ENCODE measurements at places on chromosomes 7 and 10. TPM values are rescaled to one million over a fixed set of nuclear protein-coding genes. Genes with fewer than 3 reads are reported as not detected.
A peak's percentile ranks its signal among the peaks of the same experiment; 100 is the strongest.

The LRIT1 gene
- not detected for total RNA-seq

GRCh38 chr7:121271916-121272315 is 56.9 kb upstream of the WNT16 start:
- H3K4me1 ChIP-seq, result no peaks in the 10 kb centered on the region
- H3K4me3 ChIP-seq, result no peak overlapping the region
- no peaks in the 10 kb centered on the region for H3K27me3 ChIP-seq
- H3K27ac ChIP-seq, result no peak overlapping the region

- no peaks in the 10 kb centered on the region for H3K27me3 ChIP-seq
- no peaks in the 10 kb centered on the region for H3K36me3 ChIP-seq
- peaks cover 10% of the 10 kb centered on the region for H3K4me1 ChIP-seq
These were observed 1.3 kb upstream of the CPA1 start for GRCh38 chr7:130379019-130379418.

GRCh38 chr7:69659983-69660382 is 61.7 kb downstream of the AUTS2 start:
- H3K4me1 ChIP-seq, result no peaks in the 10 kb centered on the region
- H3K27me3 ChIP-seq, result no peaks in the 10 kb centered on the region
- DNase-seq, result no peak
- no peak overlapping the region for H3K4me3 ChIP-seq
- no peaks in the 10 kb centered on the region for H3K36me3 ChIP-seq

DNA sequence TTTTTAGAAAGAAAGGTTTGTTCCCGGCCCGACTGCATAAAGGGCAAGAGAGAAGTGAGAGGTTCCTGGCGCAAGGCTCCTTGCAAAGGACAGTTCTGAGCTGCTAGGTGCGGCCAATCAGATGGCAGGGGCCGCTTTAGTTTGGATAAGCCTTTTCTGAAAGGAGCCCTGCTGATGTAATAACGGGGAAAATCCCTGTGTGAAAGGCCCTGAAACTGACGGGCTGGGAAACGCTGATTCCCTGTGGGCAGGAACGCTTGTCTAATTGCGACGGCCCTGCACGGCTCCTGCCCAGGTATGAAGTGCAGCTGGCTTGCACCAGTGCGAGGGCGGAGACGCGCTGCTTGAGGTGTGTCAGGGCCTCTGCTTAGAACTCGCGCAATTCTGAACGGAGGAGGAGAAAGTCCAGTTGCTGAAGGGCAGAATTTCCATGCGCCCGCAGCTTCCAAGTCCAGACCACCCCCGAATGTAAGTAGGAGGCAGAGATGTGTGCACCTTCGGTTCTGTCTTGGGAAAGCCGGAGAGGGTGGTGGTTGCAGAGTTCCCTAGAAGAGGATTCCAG is 30.5 kb downstream of the TACC2 start:
- DNase-seq, result peak; percentile 85
- H3K27ac ChIP-seq, result peak overlapping the region; percentile 94
- peak overlapping the region; percentile 41 for H3K4me3 ChIP-seq
- H3K27me3 ChIP-seq, result no peaks in the 10 kb centered on the region
- peaks cover 1% of the 10 kb centered on the region for H3K36me3 ChIP-seq
- H3K4me1 ChIP-seq, result peaks cover 27% of the 10 kb centered on the region

GRCh38 chr10:78326372-78326771 is 292.7 kb downstream of the RPS24 start:
- no peak overlapping the region for H3K4me3 ChIP-seq
- no peaks in the 10 kb centered on the region for H3K27me3 ChIP-seq
- H3K27ac ChIP-seq, result no peak overlapping the region
- DNase-seq, result no peak

- no peak for DNase-seq
- no peaks in the 10 kb centered on the region for H3K27me3 ChIP-seq
- no peak overlapping the region for H3K27ac ChIP-seq
- no peaks in the 10 kb centered on the region for H3K36me3 ChIP-seq
- no peak overlapping the region for H3K4me3 ChIP-seq
These were observed 49.0 kb upstream of the FRMD4A start for GRCh38 chr10:14379556-14380280.

GRCh38 chr7:105759670-105760550 is 116.5 kb downstream of the ATXN7L1 start:
- peak; percentile 56 for DNase-seq
- H3K4me1 ChIP-seq, result no peaks in the 10 kb centered on the region
- no peak overlapping the region for H3K27ac ChIP-seq
- no peaks in the 10 kb centered on the region for H3K36me3 ChIP-seq

The NEURL1 gene
- 0.91 TPM for total RNA-seq

GRCh38 chr10:71816936-71817618 is 34.0 kb downstream of the PSAP start:
- DNase-seq, result no peak
- no peaks in the 10 kb centered on the region for H3K4me1 ChIP-seq
- no peak overlapping the region for H3K27ac ChIP-seq
- no peaks in the 10 kb centered on the region for H3K27me3 ChIP-seq
